ENCODE measurements at places on chromosomes 7 and 10.

GRCh38 chr10:83289373-83289772, 849.9 kb upstream of the GHITM start:
- DNase-seq: no peak

- DNase-seq: no peak
Measured at GRCh38 chr7:33623267-33623666, 282.1 kb upstream of the BMPER start.

DNA sequence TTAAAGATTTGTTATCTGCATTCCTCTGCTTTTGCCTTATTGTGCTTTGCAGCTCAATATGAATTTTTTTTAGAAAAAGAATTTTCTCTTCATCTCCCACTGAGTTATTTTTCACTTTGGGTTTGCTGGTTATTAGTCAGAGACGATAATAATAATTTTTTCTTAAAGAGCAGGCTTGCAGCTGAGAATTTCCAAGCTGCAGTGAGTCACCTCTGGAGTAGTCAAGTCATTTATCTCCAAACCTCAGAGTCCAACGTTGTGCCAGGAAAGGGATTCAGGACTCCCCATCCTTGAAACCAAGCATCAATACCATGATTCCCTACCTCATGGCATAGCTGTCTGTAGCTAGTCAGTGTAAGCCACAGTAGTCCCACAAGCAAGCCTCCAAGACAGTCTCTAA, 15.2 kb upstream of the EGR2 start:
- no peak for DNase-seq

DNA sequence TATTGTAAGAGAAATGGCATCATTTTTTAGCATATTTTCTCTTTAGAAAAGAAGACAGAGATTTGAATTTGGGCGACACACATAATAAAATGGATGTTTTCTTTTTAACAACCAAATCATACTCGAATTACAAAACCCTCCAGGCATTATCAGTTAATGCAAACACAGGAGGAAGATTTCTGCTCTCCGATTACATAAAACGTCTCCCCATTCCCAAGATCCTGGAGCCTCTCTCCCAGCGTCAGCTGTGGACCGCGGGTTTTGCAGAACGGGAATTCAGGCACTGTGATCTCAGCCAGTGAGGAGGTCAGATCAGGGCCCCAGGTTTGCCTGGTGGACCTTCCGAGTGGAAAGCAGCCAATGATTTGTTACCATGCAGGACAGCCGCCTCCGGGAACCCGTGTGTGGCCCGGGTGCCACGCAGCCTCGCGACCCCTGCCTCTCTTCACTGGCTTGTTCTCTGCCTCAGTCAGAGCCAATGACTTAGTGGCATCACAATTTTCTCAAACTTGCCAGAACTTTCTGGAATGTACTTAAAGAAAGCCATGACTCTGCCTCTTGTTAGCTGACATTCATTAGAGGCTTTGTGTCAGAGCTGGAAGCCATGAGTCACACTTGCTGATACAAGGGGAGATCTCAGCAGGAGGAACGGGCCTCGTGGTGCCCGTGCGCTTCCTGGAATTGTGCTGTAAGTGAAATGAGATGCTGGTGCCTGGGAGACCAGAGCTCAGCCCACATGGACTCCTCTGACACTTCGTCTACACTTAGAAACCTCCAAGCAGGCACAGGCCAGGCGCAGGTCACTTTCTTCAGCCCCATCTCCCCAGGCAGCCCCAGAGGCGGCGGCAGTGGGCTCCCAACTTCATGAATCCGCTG, 246.1 kb downstream of the KLF6 start:
- no peak for DNase-seq

GRCh38 chr7:690478-691360, 35.8 kb upstream of the DNAAF5 start:
- no peak for DNase-seq

DNA sequence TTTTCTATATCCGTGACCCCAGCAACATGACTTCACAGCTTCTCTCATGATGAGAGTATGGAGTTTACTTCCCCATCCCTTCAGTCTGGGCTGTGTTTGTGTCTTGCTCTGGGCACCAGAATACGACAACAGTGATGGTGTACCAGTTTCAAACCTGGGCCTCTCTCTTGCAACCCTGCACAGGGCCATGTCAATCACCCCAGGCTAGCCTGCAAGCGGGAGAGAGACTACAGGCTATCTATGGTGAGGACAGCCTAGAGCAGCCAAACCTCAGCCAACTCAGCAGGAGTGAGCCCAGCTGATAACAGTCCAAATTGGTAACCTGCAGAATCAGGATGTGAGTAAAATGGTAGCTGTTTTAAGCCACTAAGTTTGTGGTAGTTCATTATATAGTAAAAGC, 235.8 kb downstream of the CHCHD3 start:
- DNase-seq: no peak

DNA sequence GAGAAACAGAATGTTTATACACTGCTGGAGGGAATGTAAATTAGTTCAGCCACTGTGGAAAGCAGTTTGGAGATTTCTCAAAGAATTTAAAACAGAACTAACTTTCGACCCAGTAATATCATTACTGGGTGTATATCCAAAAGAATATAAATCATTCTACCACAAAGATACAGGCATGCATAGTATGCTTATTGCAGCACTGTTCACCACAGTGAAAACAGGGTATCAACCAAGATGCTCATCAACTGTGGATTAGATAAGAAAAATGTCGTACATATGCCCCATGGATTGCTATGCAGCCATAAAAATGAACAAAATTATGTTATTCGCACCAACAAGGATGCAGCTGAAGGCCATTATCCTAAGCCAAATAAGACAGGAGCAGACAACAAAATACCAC, 343.1 kb upstream of the KCND2 start:
- no peak for DNase-seq

DNA sequence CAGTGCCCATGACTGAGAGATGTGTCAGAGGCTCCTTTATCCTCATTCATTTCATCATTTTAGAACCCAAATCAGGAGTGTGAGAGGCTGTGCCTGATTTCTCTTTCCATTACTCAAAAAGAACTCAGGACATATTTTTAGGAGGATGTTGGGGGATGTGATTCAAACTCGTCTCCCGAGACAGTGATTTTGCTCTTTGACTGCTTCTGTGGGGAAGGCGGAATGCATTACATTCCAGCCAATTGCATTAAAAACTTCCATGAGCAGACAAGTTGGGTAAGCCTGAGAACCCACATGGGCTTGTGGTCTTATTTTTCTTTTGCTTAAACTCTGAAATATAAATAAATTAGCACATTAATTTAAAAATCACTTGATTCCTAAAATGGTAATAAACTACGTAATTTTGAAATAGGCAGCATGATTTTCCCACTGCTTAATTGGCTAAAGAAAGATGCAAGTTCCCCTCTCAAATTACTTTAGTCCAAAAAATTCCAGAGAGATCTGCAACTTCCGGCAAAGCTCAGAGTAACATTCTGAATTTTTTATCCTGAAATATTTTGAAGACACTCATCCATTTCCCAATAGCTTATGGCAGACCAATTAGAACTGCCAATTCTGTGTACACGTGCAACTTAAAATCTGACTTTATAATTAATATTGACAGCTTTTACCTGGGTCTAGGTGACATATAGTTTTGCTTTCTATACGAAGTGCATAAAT, 185.6 kb downstream of the C7orf25 start:
- DNase-seq: no peak

DNA sequence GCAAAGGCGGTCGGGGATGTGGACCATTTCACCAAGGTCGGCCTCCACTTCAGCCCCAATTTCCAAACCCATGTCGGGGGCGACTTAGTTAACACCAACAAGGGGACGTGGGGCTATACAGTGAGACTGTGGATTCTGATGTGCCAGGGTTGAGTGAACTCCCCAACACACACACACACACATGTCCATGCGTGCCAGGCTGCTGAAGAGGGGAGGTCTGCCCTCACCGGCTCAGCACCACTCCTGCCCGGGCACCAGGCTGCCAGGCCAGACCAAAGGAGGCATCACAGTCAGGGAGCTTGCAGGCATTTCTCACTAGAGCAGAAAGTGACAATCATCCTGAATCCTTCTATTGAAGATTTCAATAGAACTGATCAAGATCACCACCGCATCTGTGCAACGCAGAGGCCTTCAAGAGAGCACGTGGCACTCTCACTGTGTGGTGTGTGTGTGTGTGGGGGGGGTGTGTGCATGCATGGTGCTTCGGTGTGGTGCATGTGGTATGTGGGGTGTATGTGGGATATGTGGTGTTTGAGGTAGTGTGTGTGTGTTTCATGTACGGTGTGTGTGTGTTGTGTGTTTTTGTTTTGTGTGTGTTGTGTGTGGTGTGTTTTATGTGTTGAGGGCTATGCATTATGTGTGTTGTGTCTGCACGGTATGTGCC, 403.5 kb upstream of the RNF32 start:
- DNase-seq: no peak

- DNase-seq: no peak
Measured at GRCh38 chr7:20578257-20578771, 37.2 kb upstream of the ABCB5 start.

DNA sequence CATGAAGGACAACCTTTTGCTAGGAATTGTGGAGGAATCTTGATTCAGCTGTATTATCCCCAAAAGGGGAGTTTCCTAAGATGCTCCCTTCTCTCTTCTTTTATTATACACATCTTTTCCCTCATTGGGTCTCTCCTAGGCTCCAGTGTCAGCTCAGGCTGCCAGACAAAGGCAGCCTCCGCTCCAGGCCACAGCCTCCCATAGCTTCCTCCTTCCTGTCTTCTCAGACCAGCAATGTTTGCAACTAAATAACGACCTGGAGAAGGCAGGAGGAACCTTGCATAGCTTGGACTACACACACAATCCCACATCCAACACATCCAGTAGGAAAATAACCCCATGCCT, 12.3 kb downstream of the SFXN3 start:
- DNase-seq: no peak

- no peak for DNase-seq
Measured at GRCh38 chr7:133512560-133512959, 259.7 kb downstream of the EXOC4 start.

GRCh38 chr10:62617652-62618051, 186.9 kb upstream of the ADO start:
- DNase-seq: no peak

DNA sequence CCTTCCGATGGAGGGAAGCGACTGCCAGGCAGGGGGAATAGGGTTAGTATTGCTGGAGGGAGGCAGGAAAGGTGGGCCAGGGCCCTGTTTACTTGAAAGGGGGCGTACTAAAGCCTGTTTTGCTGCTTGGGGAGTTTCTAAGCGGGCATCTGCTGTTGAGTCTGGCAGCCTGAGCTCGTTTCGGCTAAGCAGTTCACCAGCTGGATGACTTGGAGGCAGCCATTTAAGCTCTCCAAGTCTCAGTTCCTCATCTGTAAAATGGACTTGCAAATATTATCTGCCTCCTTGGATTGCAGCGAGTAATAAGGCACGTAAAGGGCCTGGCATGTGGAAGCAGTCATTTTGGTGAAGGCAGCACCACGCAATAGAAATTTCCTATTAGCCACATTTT, 44.0 kb downstream of the LDB3 start:
- DNase-seq: no peak

- no peak for DNase-seq
Measured at GRCh38 chr7:96397936-96398598, 76.2 kb upstream of the SLC25A13 start.

DNA sequence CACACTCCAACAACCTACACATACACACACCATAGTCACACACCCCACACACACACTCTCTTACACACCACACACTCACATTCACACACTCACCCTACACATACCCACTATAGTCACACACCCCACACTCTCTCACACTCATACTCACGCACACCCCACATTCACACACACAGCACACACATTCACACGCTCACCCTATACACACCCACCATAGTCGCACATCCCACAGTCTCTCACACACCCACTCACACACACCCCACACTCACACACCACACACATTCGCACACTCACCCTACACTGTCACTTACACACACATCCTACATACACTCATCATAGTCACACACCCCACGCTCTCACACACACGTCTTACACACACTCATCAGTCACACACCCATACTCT, 85.6 kb downstream of the HECW1 start:
- no peak for DNase-seq
